ENCODE measurements at places on chromosomes 2 and 18.

DNA sequence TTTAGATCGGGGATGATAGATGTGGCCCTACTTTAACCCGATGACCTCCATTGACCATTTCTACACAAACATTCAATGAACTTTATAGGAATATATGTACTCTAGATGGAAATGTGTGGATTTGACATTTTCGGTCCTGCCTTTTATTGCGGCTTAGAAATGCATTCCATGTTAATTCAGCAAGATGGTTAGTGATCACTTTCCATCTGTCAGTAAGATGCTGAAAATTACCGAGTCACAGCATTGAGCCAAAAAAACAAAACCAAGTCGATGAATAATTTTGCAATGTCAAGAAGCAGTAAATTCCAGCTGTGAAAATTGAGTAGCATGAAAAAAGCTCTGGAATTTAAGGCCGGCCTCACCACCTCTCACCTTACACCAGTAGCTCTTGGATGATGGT, 1642.6 kb upstream of the NXPH2 start:
- DNase-seq = no peak

- no peak for DNase-seq
Measured at GRCh38 chr2:189834059-189834458, 49.8 kb downstream of the PMS1 start.

- DNase-seq = no peak
Measured at GRCh38 chr2:98188351-98189046, 101.5 kb downstream of the VWA3B start.

DNA sequence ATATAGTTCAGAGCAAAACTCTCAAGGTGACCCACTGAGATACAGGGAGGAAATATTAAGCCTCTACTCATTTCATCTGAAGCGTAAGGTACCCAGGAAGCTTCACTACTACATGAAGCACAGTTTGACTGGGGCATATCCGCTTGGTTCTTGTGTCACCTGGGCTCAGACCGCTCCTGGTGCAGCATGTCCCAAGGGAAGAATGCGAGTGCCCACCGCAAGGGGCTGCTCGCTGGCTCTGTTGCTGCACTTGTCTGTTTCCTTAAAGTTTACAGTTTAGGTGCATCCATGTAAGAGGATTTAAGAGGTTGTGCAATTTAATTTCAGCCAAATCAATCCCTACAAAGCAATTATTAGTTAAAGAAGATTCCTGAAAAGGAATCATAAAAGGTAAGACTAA, 507.8 kb downstream of the FBXO15 start:
- DNase-seq = no peak

- no peak for DNase-seq
Measured at GRCh38 chr2:168626096-168626495, 170.0 kb downstream of the CERS6 start.

Data from stimulated activated CD8-positive, alpha-beta memory T cell treated with anti-CD3 and anti-CD28 coated beads, Interleukin-7, amount 100 ng/mL, for 4 hours (primary cell).